Caco-2 (cell line): ENCODE measurements at places on chromosomes 16 and 17. TPM values are rescaled to one million over a fixed set of nuclear protein-coding genes. Genes with fewer than 3 reads are reported as not detected.

- DNase-seq: peak; percentile 96
Observed at GRCh38 chr17:51259564-51260236, at the start of gene MBTD1. MBTD1 (minus strand) TSS chr17:51260049; CDS start chr17:51225161, 34,888 bp downstream.

- no peak for DNase-seq
Observed at GRCh38 chr17:76586741-76587487, 1.3 kb upstream of the ST6GALNAC2 start.

DNA sequence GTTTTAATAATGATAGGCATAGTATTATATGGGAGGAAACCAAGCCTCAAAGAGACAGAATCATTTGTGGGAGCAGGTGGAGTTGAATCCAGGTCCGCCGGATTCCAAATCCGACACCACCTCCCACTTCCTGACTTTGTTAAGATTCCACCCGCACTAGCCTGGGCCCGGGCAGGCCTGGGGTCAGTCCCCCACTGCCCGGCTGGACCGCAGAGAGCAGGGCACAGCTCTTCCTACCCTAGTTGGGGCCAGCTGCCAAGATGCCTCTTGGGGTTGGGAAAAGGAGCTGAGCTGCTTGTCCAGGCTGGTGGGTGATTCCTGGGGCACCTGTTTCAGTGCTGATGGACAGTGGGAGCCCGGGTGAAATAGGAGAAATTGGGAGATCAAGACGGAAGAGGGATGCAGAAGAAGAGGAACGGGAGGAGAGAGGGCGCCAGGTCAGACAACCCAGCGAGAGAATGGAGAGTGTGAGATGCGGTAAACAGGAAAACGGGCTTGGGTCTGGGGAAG is 53.9 kb downstream of the OR1D5 start:
- no peak for DNase-seq

The ACSM3 gene
- 6.9 TPM in 2 replicates for total RNA-seq

The AMFR gene
- 101 and 106 TPM in 2 replicates for total RNA-seq

The PRR11 gene
- total RNA-seq: 80.2 and 89.9 TPM in 2 replicates

- no peak for DNase-seq
Observed at GRCh38 chr16:9340526-9341256, 249.2 kb downstream of the HAPSTR1 start.

GRCh38 chr17:47276444-47276843 is 22.8 kb downstream of the ITGB3 start:
- no peak for DNase-seq

The SCPEP1 gene
- total RNA-seq: 40.5 and 44.3 TPM in 2 replicates

GRCh38 chr17:59963738-59964481 is 630 bp downstream of the RNFT1 start:
- peak; percentile 52 for DNase-seq

DNA sequence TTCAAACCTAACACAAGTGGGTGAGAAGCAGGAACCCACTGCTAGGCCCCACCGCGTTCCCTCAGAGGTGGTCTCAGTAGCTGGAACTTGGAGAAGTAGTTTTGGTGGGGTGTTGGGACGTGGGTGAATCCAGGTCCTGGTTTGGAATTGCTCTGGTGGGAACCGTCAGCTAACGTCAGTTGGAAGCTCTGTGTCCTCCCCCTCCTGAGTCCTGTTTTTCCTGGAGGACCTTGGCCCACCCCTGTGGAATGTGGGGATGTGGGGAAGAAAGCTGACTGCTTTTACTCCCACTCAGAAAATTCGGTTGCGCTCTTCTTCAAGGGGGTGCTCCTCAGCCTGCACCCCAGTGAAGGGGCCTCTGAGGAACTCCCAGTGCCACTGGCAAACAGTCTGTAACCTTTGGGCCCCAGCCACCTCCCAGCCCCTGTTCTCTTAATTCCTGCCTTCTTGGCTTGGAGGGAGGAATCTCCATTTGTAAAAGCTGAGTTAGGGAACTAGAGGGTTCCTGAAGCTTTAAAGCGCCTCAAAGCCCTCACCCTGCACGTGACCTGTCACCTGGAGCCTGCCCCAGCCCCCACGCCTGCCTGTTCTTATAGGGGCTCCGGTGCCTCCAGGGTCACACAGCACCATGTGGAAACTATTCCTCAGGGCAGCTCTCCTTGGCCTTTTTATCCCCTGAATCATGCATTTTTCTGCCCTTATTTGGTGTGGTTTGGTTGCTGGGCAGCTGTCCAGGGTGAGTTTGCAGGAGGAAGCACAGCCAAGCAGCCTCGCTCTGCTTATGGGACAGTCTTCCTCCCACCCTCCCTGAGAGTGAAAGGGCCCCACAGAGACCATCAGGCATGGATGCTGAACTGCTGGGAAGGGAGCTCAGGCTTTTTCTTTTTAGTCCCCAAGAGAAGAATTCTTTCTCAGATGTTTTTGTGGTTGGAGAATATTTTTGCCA is 16.2 kb upstream of the NAGLU start:
- DNase-seq: peak; percentile 82

The CCL1 gene
- total RNA-seq: not detected in 2 replicates

- DNase-seq: no peak
Observed at GRCh38 chr16:24890746-24891145, 45.0 kb downstream of the SLC5A11 start.

DNA sequence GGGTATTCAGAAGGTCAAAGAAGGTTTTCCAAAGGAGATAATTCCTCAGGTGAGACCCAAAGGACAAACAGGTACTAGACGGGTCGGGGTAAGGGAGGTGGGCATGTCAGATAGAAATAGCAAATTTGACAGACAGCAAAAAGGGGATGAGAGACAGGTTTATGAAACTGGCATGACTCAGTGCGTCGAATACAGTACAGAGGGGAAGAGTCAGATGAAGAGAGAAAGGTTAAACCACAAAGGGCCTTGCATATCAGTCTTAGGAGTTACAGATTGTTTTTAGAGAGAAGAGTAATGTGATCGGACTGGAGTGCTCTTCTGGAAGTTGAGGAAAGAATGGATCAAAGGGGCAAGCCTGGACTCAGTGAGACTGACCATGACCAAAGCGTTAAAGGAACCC is 88.4 kb downstream of the ZZEF1 start:
- no peak for DNase-seq

GRCh38 chr16:74998481-74999218 is at the start of gene ZNRF1:
ZNRF1 (plus strand) TSS chr16:74999024; CDS start chr16:74999672, 648 bp downstream.
- peak; percentile 92 for DNase-seq

GRCh38 chr17:4540687-4541327 is 14.4 kb downstream of the MYBBP1A start:
- no peak for DNase-seq

DNA sequence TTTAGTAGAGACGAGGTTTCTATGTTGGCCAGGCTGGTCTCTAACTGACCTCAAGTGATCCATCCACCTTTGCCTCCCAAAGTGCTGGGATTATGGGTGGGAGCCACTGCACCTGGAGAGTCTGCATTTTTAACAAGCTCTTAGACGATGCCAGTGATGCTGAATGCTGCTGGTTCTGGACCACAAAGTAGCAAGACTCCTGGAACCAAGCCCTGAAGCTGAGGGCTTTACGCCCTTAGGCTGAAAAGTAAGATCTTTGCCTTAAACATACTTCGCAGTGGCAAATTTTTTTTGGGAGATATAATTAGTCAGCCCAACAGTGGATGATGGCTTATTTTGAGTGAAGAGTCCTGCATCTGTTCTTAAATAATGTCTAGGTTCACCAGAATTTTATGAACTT is 14.0 kb downstream of the METTL9 start:
- no peak for DNase-seq

DNA sequence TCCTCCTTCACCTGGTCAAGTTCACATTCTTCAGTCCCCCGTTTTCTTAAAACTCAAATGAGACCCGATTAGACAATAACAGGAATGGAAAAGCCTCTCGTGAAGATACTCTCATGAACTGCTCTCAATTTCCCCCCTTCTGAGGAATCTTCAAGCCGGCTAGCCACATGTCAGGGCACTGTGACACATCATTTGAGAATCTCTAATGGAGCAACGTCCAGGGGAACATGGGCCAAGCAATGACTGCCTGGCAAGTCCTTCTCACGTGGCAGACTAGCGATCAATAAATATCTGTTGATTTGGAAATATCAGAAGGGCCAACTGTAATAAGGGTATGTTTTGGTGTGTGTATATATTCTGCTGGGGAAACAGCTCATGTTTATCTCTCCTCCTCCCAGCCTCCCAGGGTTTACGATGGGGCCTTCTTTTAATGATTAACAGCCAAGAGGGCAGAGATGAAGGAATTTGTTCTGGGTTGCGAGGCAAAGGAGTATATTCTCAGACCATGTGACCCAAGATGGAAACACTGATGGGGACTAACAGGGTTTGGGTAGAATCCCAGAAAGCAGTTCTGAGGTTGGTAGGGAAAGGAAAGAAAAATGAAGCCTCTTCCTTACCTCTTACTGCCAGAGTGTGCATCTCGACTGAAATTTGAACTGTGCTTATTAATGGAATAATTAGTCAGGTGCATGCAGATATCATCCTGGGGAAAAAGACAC is 21.4 kb downstream of the TTLL6 start:
- DNase-seq: peak; percentile 92

The NPIPB2 gene
- 6.8 and 13.0 TPM in 2 replicates for total RNA-seq

DNA sequence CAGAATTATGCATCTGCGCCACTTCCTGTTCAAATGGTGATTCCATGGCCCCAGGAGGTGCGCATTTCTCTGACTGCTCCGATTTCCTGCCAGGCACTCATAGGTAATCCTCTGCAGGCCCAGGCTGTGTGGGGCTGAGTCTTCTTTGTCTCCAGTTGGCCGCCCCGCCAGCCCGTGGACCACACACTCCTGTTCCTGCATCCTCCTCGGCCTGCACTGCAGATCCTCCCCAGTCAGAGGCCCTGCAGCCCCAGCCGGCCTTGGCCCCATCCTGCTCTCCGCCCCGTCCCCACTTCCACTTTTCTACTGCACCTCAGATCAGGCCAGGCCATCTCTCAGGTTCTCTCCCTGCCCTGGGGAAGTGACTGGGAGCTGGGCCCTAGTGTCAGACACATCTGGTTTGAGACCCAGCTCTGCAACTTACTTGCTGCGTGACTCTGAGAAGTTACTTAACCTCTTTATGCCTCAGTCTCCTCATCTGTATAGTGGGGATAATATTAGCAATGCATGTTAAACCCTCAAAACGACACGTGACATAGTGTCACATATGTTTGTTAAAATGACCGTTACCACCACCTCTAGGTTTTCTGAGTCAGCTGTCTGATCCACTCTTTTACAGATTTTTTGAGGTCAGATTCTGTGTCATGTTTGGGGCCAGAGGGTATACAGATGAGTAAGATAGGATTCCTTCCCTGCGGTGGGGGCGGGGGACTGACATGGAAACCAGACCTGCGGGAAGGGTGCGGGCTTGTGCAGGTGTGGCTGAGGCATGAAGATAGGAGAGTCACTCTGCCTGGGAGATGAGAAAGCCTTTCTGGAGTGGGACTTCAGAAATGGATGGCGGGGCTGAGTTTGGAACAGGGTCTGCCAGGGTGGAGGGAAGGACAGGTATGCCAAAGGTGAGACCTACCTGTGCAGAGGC is 12.8 kb downstream of the RAB11FIP4 start:
- no peak for DNase-seq

GRCh38 chr16:18932243-18932987 is 6.2 kb upstream of the SMG1 start:
- DNase-seq: no peak

DNA sequence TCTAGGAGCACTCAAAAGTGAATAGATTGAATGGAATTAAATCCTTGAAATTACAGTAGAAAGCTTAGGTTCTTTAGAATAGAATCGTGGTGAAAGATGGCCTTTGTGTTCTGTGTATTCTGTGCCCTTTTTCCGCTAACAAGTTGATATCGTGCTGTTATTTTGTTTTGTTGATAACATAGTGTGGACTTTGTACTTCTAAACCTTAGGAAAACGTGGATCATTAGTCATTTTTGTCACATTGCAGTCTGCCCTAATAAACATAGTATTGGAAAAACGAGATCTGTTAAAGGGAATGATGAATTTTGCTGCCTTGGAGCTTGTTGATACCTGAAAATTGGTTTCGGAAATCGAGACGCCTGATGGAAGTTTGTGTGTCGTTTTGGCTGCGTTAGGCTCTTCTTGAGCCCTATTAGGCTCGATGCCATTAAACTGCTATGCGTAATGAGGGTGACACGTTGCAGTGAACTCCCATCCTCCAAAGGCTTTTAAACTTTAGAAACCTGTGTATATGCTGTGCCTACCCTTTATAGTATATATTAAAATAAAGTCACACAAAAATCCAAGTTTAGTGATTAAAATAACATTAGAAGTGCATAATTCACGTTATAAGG is 145.7 kb downstream of the PRKCA start:
- DNase-seq: no peak

DNA sequence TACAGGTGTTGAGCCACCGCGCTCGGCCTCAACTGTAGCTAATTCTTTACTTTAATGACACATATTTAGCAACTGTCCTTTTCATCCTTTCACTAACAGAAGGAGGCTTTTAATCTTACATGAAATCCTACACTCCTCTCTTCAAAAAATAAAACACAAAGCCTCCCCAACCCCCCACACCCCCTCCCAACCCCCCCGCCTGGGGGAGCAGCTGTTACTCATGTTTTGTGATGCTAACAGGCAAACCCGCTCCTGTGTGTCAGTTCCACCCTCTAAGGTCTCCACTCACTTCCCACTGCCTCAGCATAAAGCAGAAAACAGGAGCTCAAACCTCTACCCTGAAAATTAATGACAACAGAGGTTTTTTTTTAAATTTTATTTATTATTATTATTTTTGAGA is 55.4 kb upstream of the SLC25A19 start:
- DNase-seq: no peak

- peak; percentile 77 for DNase-seq
Observed at GRCh38 chr17:48626245-48627117, at the start of gene HOXB9. HOXB9 (minus strand) TSS chr17:48626358; CDS start chr17:48626269, 89 bp downstream.

The DOK4 gene
- total RNA-seq: 111 and 122 TPM in 2 replicates
